ENCODE measurements at places on chromosomes 5 and 9. TPM values are rescaled to one million over a fixed set of nuclear protein-coding genes. Genes with fewer than 3 reads are reported as not detected.

The GPR151 gene
- under 0.01 TPM for total RNA-seq

The GABRA6 gene
- not detected for total RNA-seq

The FAM169A gene
- 58.2 TPM for total RNA-seq

The CBY3 gene
- total RNA-seq, result not detected

The ARAP3 gene
- total RNA-seq, result 9.1 TPM

The TRMT10B gene
- 7.8 TPM for total RNA-seq

All from parietal lobe (tissue), 2 donors.